ENCODE measurements at places on chromosomes 5 and 9. TPM values are rescaled to one million over a fixed set of nuclear protein-coding genes. Genes with fewer than 3 reads are reported as not detected.

The RXRA gene
- polyA plus RNA-seq = 2.1 TPM

DNA sequence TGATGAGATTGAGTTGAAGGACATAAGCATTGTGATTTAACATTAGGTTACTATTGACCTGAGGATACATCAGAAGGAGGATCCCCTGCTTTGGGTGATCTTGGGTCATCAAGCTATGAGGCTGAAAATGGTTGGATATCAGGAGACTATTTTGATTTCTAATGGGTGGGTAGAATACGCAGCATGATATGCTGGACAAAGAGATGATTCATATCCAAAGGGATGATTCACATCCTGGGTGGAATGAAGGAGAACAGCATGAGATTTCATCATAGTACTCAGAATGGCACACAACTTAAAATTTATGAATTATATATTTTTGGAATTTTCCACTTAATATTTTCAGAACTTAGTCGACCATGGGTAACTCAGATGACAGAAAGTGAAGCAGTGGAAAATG lies 1759.5 kb upstream of the C9orf72 start:
- no peak for DNase-seq

DNA sequence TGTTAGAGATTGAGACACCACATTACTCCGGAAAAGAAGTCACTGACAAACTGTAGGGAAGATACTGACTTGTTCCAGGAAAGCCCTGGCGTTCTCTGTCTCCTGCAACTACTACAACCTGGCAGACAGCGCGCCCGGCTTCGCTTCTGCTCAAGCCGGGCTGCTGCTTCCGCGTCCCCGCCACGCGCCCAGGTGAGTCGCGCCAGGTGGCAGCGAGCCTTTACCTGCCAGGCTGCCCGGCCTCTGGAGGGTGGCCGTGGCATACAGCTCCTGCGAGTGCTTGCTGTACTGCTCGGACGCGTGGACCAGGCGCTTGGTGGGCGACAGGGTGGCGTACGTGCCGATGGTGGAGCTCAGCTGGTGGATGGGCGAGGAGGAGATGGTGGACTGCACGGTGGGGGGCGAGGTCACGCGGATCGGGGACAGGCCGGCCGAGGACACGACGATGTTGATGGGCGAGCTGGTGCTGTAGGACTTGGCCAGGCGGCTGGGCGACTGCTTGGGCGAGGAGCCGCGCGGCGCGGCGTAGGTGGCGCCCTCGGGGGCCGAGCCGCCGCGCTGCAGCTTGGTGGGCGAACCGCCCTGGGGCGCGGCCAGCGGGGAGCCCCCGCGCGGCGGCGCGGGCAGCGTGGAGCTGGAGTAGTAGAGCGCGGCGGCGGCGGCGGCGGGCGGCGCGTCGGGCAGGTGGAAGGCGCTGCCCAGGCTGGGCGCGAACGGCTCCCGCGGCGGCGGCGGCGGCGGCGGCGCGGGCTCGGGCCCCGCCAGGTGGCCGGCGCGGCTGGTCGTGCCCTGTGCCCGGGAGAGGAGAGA lies 519.6 kb downstream of the CTNND2 start:
- DNase-seq = no peak

- no peak for DNase-seq
These were observed 27.1 kb upstream of the TNIP1 start for GRCh38 chr5:151107738-151108520.

GRCh38 chr5:33283243-33283642 lies 157.5 kb upstream of the TARS1 start:
- DNase-seq = no peak

GRCh38 chr9:4967523-4967922 lies 17.5 kb upstream of the JAK2 start:
- DNase-seq = no peak

DNA sequence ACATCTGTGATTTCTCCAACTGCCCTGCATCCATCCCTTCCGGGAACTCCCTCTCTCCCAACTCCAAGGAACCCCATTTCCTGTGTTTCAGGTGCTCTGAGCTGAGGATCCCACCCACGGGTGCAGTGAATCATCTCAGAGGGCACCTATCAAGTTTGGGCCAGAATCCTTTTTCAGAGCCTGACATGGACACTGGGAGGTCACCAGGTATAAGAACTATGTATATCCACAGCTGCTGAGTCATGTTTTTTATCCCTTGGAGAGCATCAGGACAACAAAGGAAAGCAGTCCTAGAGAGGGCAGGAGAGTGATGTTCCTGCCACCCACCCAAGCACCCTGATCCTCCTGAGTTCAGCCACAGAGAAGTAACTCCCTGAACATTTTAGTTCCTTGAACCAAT lies 3.8 kb downstream of the MED27 start:
- DNase-seq = no peak

DNA sequence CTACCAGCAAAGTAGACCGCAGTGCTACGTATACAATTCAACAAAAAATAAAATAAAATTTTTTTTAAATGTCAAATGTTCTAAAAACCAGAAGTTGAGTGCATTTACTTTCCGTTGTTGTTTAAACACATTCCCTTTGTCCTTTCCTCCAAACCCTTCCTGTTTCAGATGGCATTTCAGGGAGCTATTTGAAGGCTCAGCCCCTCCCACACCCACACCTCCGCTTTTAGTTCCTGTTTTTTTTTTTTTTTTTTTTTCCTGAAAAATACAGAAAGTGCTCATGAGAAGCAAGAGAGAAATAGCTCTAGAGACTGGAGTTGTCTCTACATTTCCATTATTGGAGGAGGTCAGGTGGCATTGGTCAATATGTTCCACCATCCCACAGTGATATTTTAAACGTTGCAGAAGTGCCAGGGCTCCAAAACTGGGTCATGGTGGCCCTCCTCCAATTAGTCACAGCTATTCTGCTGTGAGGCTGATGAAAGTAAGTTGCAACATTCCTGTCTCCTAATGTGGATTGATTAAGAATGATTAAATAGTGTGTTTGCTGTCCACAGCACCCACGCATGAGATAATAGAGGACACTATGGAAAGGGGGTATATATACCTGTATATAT lies 106.9 kb downstream of the GABRG2 start:
- DNase-seq = no peak

DNA sequence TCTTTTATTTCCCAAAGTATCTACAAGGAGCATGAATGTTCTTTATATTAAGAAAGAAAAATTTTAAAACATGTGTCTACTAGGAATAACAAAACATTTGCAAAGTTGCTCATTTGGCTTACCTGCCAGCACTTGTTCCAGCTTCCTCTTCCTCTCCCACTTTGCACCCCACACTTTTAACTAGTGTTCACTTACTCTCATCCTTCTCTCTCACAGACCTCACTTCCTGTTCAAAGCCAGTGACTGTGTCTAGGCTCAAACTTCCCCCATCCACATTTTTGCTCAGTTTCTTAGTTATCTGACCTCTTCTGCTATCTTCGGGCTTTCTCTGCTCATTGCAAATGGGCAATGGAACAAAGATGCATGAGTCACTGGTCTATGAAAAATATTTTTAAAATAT lies 512.2 kb upstream of the ZNF462 start:
- DNase-seq = no peak

DNA sequence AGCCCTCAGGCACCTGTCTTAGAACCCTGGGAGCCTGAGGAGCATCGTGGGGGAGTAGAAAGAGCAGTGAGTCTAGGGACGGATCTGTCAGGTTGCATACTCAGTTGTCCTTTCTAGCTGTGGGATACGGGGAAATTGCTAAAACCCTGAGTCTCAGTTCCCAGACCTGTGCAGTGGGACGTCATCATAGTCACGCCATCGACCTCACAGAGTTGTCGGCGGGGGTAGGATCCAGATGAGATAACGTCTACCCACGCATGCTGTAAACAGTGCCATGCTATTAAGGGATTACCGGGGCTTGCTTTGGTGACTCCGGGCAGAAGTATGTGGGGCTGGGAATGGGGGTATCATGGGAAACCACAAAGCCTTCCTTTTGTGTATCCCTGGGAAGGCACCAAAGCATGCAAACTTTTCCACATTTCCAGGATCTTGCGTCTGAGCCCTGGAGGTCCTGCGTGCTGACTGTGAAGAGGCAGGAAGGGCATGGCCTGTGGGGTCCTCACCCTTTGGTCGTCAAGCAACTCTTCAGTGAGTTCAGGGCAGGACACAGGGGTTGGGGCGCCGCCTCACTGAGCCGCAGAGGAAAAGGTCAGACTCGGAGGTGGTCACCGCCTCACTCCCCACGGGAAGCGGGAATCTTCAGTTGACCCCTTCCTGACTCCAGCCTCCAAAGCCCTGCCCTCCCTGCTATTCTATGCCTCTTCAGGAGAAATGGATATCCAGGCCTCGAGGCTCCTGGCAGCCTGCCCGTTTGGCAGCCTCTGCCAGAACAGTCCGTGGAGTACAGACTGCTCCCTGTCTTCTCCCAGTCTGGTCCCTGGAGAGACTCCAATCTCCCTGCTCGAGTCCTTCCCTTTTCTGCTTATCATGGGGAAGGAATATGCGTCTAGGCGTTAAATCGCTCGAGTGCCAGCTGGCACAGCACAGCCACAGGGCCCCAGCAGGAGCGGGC lies 186.8 kb upstream of the KLF9 start:
- DNase-seq = no peak

The FBXO4 gene
- 17.0 TPM for polyA plus RNA-seq

DNA sequence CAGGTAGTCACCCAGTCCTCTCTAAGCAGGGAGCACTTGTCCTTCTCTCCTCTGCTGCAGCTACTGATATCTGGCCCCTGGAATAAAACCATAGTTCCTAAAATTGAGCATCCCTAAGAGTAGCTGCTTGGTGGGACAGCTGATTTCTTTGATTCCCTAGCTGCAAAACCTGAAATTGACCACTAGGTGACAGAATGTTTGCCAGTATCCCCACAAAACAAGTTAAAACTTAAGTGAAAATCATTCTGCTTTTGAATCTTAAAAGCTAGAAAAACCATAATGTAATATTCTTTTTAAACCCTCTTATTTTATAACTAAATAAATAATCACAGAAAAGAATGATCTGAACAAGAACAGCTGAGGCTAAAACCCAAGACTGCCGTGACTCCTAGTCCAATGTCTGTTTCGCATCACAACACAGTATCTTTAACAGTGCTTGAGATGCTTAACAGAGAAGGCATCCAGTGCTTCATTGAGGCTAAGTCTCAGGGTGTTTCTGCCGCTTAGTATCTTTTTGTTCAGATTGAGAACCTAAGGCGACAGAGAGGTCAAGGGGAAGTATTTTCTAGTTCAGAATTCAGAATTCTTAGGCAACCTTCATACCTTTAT lies 24.4 kb upstream of the TAL2 start:
- DNase-seq = no peak

The SV2C gene
- not detected for polyA plus RNA-seq

DNA sequence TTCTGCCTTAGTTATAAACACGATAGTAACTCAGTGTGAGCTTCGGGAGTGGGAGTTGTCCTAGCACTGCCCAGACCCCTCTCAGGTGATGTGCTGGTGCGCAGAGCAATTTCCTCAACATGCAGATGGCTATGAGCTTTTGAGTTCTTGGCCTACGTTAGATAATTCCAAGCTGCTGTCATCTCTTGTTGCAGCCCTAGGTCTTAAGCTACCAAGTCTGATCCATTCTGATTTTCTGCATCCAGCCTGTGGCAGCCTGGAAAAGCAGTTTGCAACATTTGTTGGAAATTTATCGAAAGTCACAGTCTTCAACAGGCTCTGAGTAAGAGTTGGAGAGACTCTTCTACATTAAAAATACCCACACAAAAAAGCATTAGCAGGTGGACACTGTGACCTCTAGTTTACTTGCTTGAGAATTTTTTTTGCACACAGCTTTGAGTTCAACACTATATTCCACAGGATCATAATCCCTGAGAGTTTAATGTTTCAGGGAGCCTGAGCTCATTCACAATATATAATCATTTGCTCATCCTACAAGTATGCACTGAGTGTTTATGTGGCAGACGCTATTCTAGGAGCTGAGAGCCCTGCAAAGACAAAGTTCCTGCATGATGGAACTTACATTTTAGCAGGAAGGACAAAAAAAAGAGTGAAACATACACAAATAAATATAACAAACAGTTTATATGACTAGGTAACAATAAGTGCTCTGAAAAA lies 91.6 kb downstream of the UBE2QL1 start:
- DNase-seq = no peak

GRCh38 chr9:89534515-89535287 lies 36.8 kb upstream of the SEMA4D start:
- DNase-seq = no peak

- no peak for DNase-seq
These were observed 1.7 kb downstream of the UBE2QL1 start for GRCh38 chr5:6450319-6450833.

DNA sequence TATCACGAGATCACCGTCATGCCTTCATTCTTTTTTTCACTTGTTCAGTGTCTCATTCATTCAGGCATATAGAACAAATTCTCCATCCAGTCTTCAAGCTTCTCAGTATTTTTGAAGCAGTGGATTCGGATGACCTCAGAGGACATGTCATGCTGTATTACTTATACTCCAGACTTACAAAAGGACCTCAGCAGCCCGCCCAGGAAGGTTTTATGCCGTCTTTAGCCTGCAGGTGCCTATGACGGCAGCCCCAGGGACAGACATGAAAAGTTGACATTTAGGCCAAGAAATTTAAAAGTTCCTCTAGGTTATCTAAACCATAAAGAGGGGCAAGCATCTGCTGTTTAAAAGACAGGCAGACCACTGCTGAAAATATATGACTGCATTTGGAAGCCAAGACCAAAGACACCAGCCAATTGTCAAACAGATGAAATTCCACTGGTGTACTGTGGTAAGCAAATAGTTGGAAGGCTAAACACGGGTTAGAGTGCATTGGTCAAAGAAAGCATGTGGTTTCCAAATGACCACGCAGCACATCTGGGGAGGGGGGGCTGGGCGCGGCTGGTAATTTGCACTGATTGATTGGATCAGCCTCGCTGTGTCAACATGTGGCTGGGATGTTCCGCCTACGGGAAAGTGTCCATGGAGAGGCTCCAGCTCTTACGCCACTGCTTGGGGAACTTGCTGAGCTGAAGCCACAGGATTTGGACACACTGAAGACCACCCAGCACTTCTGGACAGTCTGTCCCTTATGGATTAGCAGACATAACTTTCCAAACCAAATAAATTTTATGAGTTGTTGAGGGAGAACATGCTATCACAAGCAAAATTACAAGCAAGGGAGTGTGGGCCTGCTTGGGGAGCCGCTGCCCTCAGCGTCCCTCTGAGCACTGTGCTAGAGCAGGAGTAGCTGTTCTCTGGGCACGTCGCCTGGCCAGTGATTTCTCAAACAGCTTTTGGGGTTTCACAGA lies 173.6 kb downstream of the FANCC start:
- no peak for DNase-seq

DNA sequence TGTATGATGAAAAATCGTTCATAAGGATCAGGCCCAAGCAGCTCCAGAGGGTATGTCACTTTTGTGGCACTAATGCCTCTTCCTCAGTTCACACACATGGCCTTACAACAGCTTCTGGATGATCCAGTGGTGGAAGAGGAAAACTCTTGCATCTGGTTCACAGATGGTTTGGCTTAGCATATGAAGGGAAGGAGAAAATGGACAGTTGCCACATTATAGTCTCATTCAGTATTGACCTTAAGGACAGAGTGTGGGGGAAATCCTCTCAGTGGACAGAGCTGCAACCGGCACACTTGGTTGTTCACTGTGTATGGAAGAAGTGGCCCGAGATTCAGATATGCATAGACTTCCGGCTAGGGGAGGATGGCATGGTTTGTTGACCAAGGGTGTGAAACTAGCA lies 22.8 kb downstream of the C9orf57 start:
- DNase-seq = no peak

GRCh38 chr5:10757043-10757442 lies 4.0 kb downstream of the DAP start:
- DNase-seq = no peak

The FRRS1L gene
- polyA plus RNA-seq = not detected
